ENCODE measurements at places on chromosomes 11 and 22. TPM values are rescaled to one million over a fixed set of nuclear protein-coding genes. Genes with fewer than 3 reads are reported as not detected.

BTBD10 gene
- total RNA-seq = 122 TPM

C11orf52 gene
- total RNA-seq = under 0.01 TPM

TMEM138 gene
- 15.9 TPM for total RNA-seq

HTR3A gene
- not detected for total RNA-seq

CCDC73 gene
- not detected for total RNA-seq

RIMBP3B gene
- total RNA-seq = not detected

MGAT3 gene
- total RNA-seq = under 0.01 TPM

AQP11 gene
- total RNA-seq = 0.30 TPM

MYOD1 gene
- total RNA-seq = not detected

PNPLA3 gene
- total RNA-seq = 4.4 TPM

ASRGL1 gene
- 37.1 TPM for total RNA-seq

MEI1 gene
- 1.3 TPM for total RNA-seq

CHRM1 gene
- total RNA-seq = not detected

CBLIF gene
- total RNA-seq = not detected

GDPD4 gene
- not detected for total RNA-seq

FDX1 gene
- 16.6 TPM for total RNA-seq

POU2F3 gene
- not detected for total RNA-seq

SHISAL1 gene
- total RNA-seq = not detected

MMP11 gene
- total RNA-seq = 13.3 TPM

NPAS4 gene
- not detected for total RNA-seq

CSNK2A3 gene
- 1.5 TPM for total RNA-seq

CD82 gene
- total RNA-seq = 14.0 TPM

SYT9 gene
- total RNA-seq = 0.97 TPM

KCNK4 gene
- total RNA-seq = under 0.01 TPM

IGLL1 gene
- not detected for total RNA-seq

SLC22A9 gene
- not detected for total RNA-seq

DGCR6 gene
- 2.4 TPM for total RNA-seq

CDHR5 gene
- not detected for total RNA-seq

DNAJB13 gene
- total RNA-seq = not detected

DNAJC4 gene
- 4.3 TPM for total RNA-seq

SLC22A12 gene
- not detected for total RNA-seq

DTX4 gene
- total RNA-seq = under 0.01 TPM

DBX1 gene
- total RNA-seq = not detected

FADS3 gene
- 123 TPM for total RNA-seq

OR6T1 gene
- not detected for total RNA-seq

CCDC179 gene
- total RNA-seq = not detected

PTGDR2 gene
- total RNA-seq = not detected

TRIM34 gene
- total RNA-seq = 5.8 TPM

OR5D16 gene
- not detected for total RNA-seq

KCNA4 gene
- total RNA-seq = not detected

ANO5 gene
- total RNA-seq = 6.2 TPM

SCO2 gene
- total RNA-seq = 4.9 TPM

TMPRSS5 gene
- total RNA-seq = not detected

MRGPRX4 gene
- not detected for total RNA-seq

MMP8 gene
- not detected for total RNA-seq

CCDC87 gene
- 0.15 TPM for total RNA-seq

OR5B21 gene
- not detected for total RNA-seq

TRIM68 gene
- total RNA-seq = 20.1 TPM

Data from epithelial cell of umbilical artery (primary cell).